ENCODE measurements at places on chromosomes 11 and 22.

- no peak for DNase-seq
Measured at GRCh38 chr11:69166218-69167115, 10.7 kb downstream of the SMIM38 start.

- DNase-seq, result no peak
Measured at GRCh38 chr22:36337365-36338130, 50.2 kb downstream of the MYH9 start.

DNA sequence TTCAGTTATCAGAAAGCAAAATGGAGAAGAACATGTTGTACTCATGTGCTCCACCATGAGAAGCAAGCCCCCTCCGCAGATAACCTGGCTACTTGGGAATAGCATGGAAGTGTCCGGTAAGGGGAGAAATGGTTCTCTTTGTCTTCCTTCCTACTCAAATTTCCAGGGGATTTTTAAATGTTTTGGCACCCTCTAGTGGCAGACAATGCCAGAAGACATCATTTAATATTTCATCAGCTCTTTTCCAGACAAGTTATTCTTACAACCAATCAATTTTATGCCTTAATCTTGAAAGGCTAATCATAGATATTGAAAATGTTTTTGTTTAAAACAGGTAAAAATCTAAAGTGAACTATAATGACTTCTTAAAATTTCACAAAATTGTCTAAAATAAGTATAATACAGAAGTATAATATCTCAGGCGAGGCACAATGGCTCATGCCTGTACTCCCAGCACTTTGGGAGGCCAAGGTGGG is 15.7 kb downstream of the CRTAM start:
- peak; percentile 23 for DNase-seq

DNA sequence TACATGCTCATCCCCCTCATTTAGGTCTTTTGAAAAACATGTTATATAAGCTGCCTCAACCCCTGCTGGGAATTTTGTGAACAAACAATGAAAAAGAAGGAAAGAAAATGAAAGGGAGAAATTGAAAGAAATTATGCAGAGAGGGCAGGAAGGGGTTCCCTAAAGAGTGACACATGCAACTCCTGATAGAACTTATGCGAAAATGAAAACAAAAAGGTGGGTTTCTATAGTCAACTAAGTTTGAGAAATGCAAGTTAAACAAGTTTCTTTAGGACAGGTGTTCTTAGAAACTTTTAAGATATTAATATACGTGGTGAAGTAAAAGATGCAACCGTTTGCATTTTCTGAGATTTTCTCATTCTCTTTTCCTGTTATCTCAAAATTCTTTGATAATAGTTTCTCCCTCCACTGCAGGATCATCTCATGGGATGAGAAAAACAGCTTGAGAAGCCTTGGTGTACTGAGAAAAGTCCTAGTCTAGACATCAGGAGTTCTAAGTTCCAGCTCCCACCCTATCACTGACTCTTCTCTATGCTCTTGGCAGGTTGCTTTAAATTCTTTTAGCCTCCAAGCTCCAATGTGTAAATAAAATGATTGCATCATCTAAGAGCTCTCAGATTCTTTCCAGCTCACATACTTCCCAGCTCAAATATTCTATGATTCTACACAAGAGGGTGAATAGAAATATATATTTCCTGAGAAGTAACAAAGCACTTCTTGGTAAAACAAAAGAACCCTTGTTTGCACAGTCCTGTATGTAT is 109.2 kb downstream of the FAM76B start:
- no peak for DNase-seq

- no peak for DNase-seq
Measured at GRCh38 chr11:11318961-11319360, 34.1 kb downstream of the CSNK2A3 start.

GRCh38 chr11:108632041-108632704 is 32.7 kb upstream of the DDX10 start:
- DNase-seq, result no peak

Data from NCI-H1694 (cell line).